ENCODE measurements at places on chromosomes 1 and 21. TPM values are rescaled to one million over a fixed set of nuclear protein-coding genes. Genes with fewer than 3 reads are reported as not detected.

DNA sequence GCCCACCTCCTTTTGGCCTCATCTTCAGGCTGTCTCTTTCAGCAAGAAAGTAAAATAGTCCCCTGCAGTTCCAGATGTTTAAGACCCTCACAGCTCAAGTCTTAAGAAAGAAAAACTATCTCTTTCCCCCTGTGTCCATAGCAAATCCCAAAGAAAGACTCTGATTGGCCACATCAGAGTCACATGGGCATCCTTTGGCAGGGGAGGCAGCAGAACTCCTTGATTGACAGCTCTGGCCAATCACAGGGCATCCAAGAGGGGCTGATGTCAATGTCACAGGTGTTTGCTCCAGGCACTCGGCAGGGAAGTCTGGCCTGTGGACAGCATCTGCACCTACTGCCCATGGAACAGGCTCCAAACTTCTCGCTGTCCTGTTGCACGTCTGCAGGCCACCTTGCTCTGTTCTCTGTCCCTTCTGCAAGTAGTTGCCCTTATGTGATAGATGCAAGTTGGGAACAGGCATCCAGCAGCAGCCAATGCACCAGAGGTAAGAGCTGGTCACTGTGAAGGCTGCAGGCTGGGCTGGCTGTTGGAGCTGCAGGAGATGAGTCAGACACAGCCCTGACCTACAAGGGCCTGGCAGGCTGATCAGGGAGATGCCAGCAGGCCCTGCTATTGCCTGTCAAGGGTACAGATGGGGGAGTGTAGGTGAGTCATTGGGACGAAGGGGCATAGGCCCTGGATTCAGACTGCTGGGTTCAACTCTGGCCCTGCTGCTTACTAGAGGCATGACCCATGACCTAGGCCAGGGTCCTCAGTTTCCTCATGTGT lies 96.8 kb upstream of the TMEM51 start:
- no peak for DNase-seq

DNA sequence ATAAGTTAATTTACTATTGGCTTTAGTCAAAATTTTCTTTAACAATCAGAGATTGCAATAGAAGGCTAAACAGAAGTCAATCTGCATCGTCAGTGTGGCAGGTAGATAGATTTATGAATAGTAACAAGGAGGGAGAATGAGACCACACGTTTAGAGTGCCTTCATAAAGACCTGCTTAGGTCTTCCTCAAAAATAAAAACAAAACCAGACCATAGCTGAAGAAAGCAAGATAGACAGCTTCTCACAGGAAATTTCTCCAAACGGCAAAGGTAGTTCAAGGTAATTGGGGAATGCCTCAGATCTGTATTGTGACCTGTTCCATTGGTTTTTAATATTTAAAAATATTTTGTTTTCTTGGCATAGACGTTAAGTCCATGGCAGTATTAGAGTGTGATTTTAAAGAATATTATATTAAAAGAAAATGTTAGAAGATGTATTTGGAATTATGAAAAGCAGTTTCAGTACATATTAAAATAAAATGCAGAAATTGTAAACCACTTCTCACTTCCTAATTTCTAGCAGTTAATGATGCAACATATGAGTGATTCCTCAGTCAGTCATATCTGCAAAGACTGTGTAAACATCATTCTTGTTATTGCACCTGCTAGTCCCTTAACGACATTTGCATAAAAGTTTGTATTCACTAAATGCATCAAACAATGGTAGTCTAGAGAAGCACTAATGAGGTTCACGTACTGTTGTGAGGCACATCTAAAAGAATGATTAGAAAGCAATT lies 278.0 kb downstream of the HLX start:
- no peak for DNase-seq

- no peak for DNase-seq
Observed at GRCh38 chr1:56931686-56932085, 34.1 kb downstream of the C8B start.

DNA sequence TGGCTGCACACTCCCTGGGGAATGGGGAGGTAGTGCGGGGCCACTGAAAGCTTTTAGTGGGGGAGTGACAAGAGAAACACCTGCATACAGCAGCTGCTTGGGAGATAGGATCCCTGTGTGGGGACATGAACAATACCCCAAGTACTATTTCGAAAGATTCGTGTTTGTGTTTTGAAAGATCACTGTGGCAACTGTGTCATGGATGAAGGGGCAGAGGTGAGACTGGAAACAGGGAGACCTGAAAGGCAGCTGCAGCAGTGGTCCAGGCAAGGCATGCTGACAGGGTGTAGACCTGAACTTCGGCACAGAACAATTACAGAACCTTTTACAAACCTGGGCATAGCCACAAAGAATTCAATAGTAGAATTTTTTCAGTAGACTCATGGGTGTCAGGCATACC lies 32.9 kb downstream of the TENT5C start:
- DNase-seq, result no peak

The NBPF11 gene
- total RNA-seq, result 5.1 TPM

The ADIPOR1 gene
- 265 TPM for total RNA-seq

The CCDC27 gene
- not detected for total RNA-seq

GRCh38 chr1:200260597-200261335 lies 149.1 kb downstream of the ZNF281 start:
- DNase-seq, result no peak

The MAN1C1 gene
- total RNA-seq, result 0.67 TPM

The OR2M3 gene
- not detected for total RNA-seq

- no peak for DNase-seq
Observed at GRCh38 chr1:87644579-87645190, 316.0 kb downstream of the LMO4 start.

DNA sequence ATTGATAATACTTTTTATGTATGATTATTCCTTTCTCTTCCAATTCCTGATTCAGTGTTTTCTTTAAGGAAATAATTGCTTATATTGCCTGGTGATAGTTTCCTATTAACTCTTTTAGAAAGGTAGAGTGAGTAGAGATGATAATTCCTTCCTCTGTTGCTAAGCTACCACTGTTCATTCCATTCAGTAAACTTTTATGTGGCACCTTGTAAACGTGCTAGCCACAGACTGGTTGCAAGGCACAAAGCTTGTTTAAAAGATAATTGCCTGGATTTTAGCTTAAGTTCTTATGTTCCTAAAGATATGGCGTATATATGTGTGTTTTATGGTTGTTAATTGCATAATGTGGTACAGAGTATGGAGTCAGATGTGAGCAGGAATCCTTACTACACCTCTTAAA lies 3.2 kb downstream of the ZFYVE9 start:
- DNase-seq, result no peak

All from SK-MEL-5 (cell line).